CD4-positive, alpha-beta T cell treated with Interleukin-6 at 100 ng/mL for 8 hours (primary cell): ENCODE measurements at places on chromosomes 12 and 14.

GRCh38 chr14:101458741-101459550 lies 102.3 kb upstream of the DIO3 start:
- DNase-seq, result no peak

GRCh38 chr12:4819654-4820053 lies 90.1 kb upstream of the KCNA1 start:
- no peak for DNase-seq

GRCh38 chr12:59874781-59875180 lies 279.0 kb downstream of the SLC16A7 start:
- no peak for DNase-seq

DNA sequence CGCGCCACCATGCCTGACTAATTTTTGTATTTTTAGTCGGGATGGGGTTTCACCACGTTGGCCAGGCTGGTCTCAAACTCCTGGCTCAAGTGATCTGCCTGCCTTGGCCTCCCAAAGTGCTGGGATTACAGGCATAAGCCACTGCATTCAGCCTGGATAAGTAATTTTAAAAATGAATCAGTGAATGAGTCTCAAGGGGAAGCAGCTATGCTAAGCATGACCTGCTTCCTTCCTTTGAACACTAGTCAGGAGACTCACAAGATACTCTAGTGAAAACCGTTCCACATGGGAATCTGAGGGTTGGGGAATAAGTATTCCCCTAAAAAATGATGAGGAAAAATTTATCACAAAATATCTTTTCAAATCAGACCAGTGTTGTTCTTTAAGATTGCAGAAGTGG lies 10.7 kb upstream of the FAM234B start:
- DNase-seq, result no peak

DNA sequence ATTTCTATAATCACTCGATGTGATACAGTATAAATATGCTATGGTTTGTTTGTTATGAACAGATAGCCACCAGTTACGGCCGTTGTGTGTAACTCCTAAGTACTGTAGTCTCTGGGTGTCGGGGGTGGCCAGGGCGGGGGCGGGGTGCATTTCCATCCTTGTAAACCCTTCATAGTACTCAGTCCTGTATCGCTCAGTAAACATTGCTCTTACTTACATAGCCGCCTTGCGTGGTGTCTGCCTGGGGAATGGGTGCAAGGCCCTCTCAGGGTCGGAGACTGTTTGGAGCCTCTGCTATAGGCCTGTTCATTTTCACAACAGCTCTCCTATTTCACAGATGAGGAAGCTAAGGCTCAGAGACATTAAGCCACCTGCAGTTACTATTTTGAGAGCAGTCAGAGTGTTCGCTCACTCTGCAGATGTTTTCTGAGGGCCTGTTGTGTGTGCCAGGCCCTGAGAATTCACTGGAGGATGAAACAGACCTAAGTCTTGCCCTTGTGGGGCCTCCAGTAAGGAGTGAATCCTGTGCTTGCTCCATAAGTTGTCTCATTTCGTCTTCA lies 42.5 kb downstream of the JDP2 start:
- DNase-seq, result no peak

DNA sequence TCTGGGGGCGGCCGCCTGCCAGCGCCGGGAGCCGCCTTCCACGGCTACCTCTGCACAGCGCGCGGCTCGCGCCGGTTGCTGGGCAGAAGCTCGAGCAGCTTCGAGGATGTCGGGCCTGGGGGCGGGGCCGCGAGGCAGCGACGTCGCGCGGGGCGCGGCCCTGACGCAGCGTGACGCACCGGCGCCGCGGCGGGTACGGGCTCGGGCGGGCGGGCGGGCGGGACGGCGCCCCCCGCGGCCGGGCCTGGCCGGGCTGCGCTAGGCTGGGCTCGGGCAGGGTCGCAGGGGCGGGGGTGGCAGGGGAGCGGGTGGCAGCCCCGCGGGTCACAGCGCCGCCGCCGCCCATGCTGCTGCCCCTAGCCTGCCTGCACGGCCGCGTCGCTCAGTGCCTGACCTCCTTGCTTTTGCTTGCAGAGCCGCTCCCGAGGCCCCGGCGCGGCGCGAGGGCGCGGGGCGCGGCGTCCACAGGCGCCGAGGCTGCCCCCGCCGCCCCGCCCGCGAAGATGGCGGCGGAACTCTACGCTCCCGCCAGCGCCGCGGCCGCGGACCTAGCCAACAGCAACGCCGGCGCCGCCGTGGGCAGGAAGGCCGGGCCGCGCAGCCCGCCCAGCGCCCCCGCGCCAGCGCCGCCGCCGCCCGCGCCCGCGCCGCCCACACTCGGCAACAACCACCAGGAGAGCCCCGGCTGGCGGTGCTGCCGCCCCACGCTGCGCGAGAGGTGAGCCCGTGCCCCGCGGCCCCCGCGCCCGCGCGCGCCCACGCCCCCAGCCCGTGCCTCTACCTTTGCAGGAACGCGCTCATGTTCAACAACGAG lies at the start of gene BTBD6:
BTBD6 (plus strand) TSS at position 166 of the 814 bp plus-strand sequence; CDS start at position 345, 179 bp downstream.
- peak; percentile 86 for DNase-seq

DNA sequence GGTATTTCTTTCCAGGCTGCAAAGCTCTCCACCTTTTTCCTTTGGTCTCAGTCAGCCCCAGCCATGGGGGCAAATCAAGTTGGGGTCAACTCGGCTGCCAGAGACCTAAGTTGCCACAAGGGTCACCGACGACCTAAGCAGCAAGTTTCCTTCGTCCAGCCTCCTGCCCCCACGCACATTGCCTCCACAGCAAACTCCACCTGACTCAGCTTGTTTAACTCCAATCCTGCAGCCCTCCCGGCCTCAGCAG lies 767 bp upstream of the KCNMB4 start:
- DNase-seq, result no peak

DNA sequence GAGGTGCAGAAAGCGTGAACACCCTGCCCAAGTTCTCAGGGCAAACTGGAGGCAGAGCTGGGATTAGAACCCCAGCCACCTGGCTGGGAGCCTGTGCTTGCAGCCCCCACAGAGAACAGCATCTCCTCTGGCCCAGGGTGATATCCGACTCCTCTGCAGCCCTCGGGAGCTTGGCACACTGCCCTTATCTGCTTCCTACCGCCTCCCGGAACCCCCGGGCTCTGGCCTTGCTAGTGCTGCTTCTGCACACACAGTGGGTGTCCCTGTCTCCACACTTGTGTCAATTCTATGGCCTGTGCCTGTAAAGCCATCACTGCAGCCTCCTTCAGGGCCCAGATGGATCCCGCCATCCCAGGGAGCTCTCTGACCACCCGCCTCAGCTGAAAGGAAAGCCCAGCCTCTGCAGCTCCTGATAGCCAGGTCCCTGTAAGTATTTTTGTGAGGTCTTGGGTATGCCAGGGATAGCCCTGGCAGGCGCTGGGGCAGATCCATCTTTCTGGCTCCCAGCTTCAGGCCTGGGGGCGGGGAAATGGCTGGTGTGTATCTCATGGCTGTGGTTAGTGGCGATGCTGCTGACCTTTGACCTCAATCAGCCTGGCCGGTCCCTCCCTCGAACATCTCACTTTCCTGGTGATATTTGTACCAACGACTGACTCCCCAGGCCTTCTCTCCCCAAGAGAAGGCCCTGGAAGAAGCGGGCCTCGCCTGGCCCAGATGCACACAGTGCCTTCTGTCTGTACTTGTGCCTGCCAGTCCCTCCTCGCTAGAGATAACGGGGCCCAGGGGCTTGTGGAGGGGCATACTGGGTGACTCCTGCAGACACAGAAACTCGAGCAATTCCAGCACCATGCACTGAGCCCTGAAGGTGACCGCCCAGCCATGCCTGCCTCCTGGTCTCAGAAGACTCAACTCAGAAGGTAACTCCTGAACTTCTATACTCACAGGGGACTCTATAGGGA lies 183.8 kb downstream of the CALM1 start:
- no peak for DNase-seq

DNA sequence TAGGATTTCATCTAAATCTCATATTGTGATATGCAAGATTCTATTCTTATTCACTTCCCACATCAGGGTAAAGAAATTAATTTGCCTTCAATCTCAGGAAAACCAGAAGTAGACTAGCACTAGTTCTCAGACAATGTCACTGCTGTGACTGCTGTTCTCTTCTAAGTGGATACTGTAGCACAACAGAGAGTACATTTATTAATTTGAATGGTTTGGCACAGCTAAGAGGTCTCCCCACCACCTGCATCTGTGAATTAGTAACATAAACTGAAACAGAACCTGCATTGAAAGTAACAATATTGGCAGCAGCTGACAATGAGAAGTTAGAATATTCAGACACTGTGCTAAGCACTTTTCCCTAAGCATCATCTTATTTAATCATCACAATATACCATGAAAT lies 253.1 kb downstream of the PDZRN4 start:
- no peak for DNase-seq

- DNase-seq, result no peak
Measured at GRCh38 chr12:105481392-105482300, 151.2 kb downstream of the C12orf75 start.

GRCh38 chr14:94717808-94718207 lies 52.1 kb downstream of the GSC start:
- DNase-seq, result no peak

DNA sequence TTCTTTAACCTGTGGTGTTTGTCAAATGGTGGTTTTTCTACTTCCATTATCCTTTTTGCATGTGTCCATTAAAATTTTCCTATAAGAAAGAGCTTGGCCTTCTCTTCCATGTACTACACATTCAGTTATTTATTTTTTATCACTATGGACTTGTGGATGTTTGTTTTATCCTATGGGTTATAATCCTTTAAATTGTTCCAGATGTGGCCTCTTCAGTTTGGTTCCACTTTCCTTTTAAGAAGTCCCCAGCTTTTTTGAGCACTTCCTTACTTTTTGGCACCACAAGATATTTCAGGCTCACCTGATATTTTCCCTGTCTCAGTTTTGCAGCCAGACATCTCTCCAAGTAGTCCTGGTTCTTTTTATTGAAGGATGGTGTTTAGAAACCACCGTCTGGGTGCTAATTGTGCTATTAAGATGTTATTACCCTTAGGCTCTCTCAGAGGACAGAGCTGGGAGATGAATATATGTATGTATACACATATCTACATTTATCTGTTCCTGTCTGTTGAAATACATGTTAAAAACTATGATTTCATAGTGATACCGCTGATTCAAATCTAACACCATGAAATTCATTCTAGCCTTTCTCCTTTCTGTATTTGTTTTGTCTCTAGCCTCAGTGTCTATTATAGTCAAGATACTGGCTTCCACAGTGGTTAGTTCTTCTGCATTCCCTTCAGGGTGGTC lies 408.5 kb upstream of the RGS6 start:
- DNase-seq, result no peak

DNA sequence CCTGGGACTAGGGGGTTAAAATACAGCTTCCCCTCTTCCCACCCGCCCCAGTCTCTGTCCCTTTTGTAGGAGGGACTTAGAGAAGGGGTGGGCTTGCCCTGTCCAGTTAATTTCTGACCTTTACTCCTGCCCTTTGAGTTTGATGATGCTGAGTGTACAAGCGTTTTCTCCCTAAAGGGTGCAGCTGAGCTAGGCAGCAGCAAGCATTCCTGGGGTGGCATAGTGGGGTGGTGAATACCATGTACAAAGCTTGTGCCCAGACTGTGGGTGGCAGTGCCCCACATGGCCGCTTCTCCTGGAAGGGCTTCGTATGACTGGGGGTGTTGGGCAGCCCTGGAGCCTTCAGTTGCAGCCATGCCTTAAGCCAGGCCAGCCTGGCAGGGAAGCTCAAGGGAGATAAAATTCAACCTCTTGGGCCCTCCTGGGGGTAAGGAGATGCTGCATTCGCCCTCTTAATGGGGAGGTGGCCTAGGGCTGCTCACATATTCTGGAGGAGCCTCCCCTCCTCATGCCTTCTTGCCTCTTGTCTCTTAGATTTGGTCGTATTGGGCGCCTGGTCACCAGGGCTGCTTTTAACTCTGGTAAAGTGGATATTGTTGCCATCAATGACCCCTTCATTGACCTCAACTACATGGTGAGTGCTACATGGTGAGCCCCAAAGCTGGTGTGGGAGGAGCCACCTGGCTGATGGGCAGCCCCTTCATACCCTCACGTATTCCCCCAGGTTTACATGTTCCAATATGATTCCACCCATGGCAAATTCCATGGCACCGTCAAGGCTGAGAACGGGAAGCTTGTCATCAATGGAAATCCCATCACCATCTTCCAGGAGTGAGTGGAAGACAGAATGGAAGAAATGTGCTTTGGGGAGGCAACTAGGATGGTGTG lies 1.9 kb downstream of the GAPDH start:
- DNase-seq, result no peak

GRCh38 chr12:114406984-114407841 lies 1.3 kb upstream of the TBX5 start:
- no peak for DNase-seq

GRCh38 chr12:131443019-131444000 lies 267.6 kb upstream of the SFSWAP start:
- DNase-seq, result no peak

GRCh38 chr12:49941556-49942511 lies 8.7 kb upstream of the AQP2 start:
- DNase-seq, result no peak

DNA sequence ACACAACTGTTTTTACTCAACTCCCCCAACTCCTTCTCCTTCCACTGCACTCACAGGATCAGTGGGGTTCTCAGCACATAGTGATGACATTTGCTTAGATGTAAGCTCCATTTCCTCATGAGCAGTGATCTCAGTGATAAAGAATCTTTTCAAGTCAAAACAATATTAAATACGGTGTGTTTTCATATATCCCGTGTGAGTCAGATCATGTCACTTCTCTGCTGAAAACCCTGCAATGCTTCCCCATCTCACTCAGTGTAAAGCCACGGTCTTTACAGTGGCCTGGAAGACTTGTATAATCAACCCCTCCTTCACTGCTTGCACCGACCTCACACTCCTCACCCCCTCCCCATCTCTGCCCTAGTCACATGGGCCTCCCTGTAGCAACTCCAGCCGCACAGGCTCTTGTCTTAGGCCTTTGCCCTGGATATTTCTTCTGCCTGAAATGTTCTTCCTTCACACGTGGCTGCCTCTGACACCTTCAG lies 149.7 kb upstream of the ARHGAP5 start:
- DNase-seq, result no peak

DNA sequence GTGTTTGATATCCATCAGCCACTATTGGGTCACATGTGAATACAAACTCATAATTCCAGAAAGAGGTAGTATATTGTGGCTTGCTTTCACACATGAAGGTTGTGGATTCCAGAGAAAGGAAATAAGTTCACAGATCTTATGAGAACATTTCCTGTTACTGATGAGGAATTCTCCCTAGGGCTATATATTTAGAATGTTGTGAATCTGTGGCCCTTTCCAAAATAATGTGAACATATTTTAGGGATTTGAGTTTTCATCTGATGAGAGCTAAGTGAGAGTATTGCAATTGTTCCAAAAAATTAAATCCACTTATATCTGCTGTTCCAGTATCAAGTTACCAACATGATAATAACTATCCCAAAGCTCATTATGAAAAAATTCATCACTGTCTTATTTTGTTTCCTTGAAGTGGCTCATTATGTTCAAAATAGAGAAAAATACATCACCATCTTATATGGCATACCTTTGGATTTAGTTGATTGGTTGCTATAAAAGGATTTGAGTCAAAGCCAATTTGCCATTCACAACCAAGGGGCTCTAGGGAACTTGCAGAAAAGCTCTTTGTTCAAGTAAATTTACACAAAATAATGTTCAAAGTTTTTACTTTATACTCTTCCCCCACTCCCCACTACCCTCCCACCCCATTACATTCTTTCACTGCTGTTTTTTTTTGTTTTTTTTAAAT lies 76.3 kb downstream of the MYRFL start:
- DNase-seq, result no peak

GRCh38 chr12:87140262-87140661 lies 884.1 kb upstream of the MGAT4C start:
- DNase-seq, result no peak
